ENCODE measurements at places on chromosomes 4 and X. TPM values are rescaled to one million over a fixed set of nuclear protein-coding genes. Genes with fewer than 3 reads are reported as not detected.
A peak's percentile ranks its signal among the peaks of the same experiment; 100 is the strongest.

DNA sequence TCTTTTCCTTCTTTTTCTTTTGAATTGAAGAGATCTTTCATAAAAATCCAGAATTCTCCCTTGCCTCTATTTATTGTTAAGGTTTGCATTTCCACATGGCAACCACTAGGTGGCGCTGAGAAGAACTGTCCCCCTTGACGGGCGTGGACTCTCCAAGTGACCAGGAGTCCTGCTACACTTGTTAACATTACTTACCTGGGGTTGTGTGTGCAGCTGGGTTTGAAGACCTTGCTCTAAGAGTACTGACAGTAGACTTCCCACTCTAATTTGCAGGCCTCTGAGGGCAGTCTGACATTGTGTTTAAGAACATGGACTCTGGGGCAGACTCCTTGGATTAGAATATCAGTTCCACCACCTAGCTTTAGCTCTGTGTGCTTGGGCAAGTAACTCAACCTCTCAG is 52.8 kb downstream of the GPRIN3 start:
- DNase-seq: peak; percentile 14

DNA sequence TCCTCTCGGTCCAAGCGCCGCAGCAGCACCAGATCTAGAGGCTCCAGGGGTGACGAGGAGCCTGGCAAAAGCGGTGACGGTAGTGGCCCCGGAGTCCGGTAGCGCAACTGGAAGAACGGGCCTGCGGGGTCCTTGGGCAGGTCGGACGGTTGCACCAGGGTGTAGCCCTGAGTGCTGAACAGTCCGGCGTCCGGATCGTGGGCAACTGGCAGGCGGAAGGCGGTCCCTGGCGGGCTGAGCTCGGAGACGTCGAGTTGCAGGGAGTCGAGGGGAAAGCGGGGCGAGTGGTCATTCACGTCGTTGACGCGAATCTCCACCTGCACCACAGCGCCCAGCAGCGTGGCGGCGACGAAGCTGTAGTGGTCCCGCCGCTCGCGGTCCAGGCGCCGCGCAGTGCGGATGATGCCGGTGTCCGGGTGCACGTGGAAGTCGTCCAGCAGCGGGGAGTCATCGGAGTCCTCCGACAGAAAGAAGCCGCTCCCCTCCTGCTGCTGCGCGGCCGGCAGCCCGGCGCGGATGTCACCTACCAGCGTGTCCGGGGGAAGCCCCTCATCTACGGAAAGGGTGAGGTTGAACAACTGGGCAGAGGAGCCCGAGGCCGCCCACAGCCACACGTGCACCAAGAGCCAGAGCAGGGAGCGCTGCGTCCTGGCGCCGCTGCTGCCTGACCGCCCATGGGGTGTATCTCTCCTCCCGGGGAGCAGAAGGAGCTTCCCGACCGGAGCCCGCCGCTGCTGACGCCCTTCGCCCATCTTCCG is 837 bp downstream of the DCHS2 start:
- peak; percentile 35 for DNase-seq

GRCh38 chr4:114857831-114858230 is 255.6 kb downstream of the NDST4 start:
- no peak for DNase-seq

DNA sequence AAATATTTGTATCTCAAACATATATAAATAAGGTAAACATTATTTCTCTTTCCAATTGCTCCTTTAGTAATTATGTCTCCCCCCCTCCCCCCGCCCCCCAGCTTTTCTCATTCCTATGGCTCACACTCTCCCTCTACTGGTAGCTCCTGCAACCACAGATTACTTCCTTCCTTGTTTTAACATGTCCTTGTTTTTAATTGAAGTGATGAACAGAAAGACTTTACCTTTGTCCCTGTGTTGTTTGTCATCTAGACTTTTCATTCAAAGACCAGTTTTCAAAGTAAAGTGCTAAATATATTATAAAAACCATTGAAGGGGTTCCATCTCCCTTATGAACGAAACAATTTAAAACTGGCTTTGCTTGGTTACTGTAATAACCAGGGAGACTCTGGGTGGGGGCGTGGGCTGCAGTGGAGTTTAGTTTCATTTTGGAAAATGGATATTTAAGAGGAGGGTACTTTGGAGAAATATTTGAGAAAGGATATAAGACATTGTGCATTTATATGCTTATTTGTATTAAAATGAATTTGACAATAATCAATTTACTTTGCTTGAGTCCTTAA is 352.9 kb downstream of the RAPGEF2 start:
- no peak for DNase-seq

Gene NDST3
- not detected for total RNA-seq

Gene FOXP3
- 11.9 TPM for total RNA-seq

Gene MAGED4
- total RNA-seq: 0.97 TPM

Gene TRAPPC11
- total RNA-seq: 18.9 TPM
